Activated T-helper 1 cell treated with Interleukin-2 at 50 U/mL for 16 hours (primary cell): ENCODE measurements at places on chromosomes 12 and 14.

DNA sequence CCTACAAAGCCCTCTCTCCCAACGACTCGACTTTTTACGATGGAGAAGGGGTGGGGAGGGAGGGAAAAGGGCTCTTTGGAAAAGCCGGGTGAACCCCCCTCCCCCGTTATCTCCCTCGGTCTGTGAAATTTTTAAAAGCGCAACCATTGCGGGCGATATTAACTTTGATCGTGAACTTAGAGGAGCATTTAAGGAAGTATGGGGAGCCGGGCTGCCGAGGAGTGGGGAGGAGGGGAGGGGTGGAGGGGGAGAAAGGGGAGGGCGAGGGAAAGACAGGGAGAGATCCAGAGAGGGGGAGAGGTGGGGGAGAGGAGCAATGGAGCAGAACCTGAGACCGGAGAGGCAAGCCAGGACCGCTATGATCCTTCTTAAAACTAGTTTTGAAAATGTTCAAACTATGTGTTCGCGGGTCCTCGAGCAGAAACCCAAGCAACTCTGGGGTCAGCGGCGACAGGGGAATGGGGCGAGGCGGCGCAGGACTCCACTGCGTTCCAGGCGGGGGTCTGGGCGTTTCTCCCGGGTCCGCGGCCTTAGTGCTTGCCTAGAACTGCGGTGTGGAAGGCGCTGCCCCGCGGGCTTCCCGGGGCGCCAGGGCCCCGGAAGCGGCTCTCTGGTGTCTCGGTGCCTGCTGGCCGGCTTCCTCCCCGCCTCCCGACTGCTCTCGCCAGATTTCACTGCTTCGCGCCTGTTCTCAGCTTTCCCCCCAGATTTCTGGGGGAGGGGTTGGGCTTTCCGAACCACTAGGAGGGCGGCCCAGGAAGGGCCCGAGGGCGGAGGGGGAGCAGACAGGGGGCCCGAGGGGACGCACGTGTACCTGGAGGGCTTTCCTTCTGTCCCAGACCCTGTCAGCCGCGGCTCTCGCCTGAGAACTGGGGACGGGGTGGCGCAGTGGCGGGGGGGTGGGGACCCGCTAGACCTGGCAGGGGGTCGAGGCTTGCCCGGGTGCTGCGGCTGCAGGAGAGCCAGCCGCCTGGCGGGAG is at the start of gene HOTAIR:
Gene HOTAIR (minus strand): TSS at position 871 of the 980 bp plus-strand sequence.
- DNase-seq, result no peak

- DNase-seq, result no peak
These were observed at the start of gene TMEM119 for GRCh38 chr12:108597559-108598471. TSS of gene TMEM119 (minus strand) at chr12:108598084. CDS start at chr12:108592383, 5,701 bp downstream.

DNA sequence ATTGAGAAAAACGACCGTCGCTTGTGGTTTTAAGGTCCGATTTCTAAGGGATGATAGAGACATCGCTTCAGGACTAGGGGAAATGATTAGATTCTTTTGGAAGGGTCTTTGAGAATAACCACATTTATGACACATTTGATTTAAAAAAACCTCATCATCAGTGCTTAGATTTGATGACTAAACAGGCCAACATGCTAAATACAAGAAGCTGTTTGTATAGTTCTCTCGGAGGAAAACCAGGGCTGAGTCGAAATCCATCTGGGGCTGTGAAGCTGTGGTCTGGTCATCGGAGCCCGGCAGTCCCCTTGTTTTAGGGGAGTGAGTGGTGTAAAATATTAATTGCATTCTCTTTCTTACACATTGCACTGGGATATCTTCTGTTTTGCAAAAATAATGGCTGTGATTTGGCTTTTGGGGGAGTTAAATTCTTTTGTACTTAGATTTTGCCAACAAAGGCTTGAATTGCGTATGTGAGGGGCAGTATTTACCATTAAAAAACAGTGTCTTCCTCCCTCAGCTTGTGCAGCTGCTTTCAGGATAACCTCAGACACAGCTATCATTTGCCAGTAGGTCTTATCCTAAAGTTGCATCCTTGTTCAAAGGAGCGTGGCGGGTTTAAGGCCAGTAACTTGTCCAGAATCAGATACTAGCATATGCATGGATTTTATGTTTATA is 550 bp downstream of the GNG2 start:
- no peak for DNase-seq

DNA sequence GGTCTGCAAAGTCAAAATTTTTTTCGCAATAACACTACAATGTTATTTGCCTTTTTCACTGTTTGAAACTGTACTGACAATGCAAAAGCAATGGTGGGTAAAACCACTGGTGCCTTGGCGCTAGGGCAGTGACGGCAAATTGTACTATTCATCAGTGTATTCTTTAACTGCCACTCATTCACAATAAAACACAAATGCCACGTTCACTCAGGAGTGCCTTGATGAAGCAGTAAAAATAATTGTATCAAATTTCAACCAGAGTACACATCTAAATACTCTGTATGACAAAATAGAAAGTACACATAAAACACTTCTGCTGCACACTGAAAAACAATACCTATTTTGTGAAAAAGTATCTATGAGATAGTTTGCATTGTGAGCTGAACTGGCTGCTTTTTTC is 17.8 kb downstream of the DCAF5 start:
- DNase-seq, result no peak

GRCh38 chr12:39867631-39868327 is 238.1 kb downstream of the SLC2A13 start:
- no peak for DNase-seq

DNA sequence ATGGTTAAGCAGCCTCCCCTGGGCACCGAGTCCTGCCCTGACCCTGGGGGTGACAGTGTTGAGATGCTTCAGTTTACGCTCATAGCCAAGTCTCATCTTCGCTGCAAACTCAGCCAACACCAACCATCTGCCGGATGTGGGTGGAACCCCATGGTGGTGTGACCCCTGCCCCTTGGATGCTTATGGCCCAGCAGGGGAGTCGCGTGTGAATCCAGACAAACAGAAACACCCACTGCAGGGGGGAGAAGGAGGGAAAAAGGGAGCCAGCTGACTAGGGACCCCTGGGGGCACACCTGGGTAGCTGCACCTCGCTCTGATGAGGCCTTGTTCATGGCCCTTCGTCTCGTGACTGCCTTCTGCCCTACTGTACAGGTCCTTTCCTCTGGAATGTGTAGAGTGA is 23.8 kb downstream of the AACS start:
- DNase-seq, result no peak

DNA sequence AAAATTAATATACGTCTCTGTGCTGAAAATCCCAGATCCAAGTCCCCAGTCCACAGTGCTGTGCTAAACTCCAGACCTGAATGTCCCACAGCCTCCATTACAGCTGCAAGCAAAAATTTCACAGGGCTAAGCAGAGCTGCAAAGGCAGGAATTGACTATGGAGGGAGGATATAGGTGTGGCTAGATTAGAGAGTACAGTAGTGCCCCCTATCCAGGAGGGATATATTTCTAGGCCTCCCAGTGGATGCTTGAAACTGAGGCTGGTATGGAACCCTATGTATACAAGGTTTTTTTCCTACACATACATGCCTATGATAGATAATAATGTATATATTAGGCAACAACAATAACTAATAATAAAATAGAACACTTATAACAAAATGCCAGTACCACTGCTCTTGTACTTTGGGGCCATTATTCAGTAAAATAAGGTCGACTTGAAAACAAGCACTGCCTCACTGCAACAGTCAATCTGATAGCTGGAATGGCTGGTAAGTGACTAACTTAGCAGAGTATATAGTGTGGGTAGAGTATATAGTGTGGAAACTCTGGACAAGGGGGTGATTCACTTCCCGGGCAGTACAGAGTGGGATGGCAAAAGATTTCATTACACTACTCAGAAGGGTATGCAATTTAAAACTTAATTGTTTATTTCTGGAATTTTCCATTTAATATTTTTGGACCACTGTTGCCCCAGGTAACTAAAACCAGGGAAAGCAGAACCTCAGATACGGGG is 82.7 kb downstream of the C14orf132 start:
- no peak for DNase-seq

GRCh38 chr12:111361717-111362576 is 6.9 kb downstream of the PHETA1 start:
- DNase-seq, result no peak

DNA sequence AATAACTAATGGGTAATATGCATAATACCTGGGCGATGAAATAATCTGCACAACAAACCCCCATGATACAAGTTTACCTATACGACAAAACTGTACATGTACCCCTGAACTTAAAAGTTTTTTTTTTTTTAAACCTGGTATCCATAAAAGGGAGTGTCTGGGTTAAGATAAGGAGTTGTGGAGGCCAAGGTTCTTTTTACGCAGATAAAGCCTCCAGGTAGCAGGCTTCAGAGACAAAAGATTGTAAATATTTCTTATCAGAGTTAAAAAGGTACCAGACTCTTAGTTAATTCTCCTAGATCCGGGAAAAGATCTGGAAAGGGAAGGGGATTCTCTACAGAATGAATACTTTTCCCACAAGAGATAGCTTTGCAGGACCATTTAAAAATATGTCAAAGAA is 259.4 kb upstream of the SSTR1 start:
- DNase-seq, result no peak

- no peak for DNase-seq
These were observed 123.3 kb downstream of the SSPN start for GRCh38 chr12:26318661-26319068.

DNA sequence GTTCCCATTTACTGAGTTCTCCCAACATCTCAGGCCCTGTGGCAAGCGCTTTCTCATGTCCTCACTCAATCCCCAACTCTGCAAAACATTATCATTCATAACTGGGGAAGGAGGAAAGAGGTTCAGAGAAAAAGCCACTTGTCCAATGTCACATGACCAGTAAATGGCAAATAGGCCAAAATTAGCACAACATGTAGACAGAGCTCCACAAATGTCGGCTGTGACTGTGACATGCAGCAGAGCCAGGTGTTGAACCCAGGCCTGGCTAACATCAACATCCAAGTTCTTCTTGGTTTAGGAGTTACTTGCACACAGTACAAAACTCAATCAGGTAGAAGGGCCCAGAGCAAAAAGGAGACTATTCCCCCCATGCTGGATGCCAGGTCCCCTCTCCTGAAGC is 10.8 kb downstream of the KCTD10 start:
- DNase-seq, result no peak

DNA sequence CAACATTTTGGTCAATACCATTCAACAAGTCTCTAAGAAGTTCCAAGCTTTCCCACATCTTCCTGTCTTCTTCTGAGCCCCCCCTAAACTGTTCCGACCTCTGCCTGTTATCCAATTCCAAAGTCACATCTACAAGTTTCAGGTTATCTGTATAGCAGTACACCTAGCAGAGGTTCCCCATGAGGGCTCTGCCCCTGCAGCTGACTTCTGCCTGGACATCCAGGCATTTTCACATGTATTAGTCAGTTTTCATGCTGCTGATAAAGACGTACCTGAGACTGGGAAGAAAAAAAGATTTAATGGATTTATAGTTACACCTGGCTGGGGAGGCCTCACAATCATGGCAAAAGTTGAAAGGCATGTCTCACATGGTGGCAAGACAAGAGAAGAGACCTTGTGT is 10.2 kb upstream of the PLA2G1B start:
- no peak for DNase-seq

DNA sequence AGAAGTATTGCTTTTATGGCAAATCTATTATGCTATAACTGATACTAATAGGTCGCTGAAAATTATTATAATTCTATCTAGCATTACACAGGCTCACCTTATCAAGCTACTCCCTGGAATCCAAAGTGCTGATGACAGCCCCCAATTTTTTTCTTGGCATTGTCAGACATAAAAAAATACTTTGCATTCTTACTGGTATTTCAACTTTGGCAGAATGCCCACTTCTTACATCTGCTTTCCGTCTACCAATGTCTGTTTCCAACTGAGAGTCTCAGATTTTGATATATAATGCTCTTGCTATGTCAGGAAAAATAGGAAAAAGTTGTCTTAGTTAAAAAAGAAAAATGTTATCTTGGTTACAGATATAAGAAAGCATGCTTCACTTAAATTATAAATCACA is 615.4 kb downstream of the C12orf50 start:
- no peak for DNase-seq

- DNase-seq, result no peak
These were observed 36.6 kb upstream of the CLMN start for GRCh38 chr14:95356245-95356869.

DNA sequence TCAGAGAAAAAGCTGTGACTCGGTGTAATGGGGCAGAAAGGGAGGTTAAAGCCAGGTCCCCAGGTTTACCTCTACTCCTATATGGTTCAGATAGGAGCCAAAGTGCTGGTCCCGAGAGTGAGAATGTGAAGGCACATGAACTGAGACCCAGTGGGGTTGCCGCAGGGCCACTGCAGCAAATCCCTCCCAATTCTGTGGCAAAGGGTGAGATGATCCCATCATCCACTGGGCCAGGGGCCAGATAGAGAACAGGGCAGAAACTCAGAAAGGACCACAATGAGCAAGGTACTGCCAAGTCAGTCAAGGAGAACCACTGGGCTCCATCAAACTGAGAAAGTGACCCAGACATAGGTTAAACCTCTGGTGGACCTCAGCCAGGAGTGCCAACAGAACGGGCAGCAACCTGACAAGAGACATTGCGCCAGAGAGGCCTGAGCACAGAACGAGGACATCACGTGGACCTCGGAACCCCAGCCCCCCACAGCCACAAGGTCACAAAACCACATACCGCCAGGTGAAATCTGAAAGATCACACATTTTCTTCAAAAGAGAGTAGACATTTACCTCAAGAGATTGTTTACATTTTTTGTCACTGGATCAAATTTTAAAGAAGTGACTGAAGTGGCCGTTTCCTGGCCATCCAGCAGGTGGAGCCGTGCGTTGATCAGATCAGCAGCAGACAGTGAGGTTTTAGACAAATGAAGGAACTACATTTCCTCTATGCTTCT is 20.5 kb upstream of the ITPR2 start:
- DNase-seq, result peak; percentile 52

GRCh38 chr14:37597538-37597913 is 2.1 kb downstream of the TTC6 start:
- DNase-seq, result no peak

DNA sequence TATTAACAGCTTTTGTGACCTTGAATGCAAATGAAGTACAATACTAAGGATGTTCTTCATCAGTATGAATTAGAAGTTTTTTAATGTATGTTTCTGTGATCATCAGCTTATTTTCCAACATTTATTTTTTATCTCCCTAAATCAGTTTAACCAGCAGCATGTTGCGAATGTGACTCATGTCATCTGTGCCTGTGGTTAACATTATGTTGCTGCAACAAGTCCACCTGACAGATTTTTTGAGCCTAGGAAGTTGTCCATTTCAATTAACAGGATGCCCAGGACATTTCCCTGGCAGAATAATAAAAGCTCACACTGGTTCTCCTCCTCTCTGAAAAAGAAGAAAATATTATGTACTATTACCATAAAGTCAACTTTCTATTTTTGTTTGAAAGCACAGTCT is 155.5 kb downstream of the SYT1 start:
- no peak for DNase-seq

GRCh38 chr14:39247256-39247655 is 13.5 kb downstream of the MIA2 start:
- no peak for DNase-seq
